DMS153 (cell line): ENCODE measurements at places on chromosomes 4 and X.

GRCh38 chr4:2792711-2793585, at the start of gene SH3BP2:
SH3BP2 (plus strand) TSS chr4:2793085; CDS start chr4:2820618, 27,533 bp downstream.
- no peak for DNase-seq

- DNase-seq: no peak
Observed at GRCh38 chr4:10041036-10041435, 19.7 kb upstream of the SLC2A9 start.

DNA sequence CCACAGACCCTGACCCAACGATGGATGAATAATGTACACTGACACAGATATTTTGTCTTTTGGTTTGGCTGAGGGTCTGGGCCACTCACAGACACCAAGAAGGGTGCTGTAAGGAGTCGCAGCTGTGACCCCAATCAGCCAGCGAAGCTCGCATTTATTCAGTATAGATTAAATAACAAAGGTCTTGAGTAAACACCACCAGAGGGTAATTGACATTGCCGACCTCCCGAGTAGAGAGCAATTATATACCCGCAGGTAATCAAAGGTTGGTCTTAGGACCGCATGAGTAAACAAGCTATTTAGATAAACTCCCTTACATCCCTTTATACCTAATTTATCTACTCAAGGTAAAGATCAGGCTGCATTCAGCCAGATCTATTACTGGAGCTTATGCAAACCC, 297.1 kb downstream of the ADAM29 start:
- no peak for DNase-seq

- no peak for DNase-seq
Observed at GRCh38 chr4:146857298-146857697, 88.4 kb downstream of the TTC29 start.

GRCh38 chr4:101200561-101200960, 146.8 kb downstream of the PPP3CA start:
- DNase-seq: no peak
